ENCODE measurements at places on chromosomes 3 and 15. TPM values are rescaled to one million over a fixed set of nuclear protein-coding genes. Genes with fewer than 3 reads are reported as not detected.

GRCh38 chr15:72532991-72533601 lies 59.0 kb downstream of the ARIH1 start:
- DNase-seq: peak; percentile 9

GRCh38 chr15:40339621-40339945 lies 1.2 kb downstream of the CCDC9B start:
- no peak for DNase-seq

GRCh38 chr15:74727727-74728126 lies 2.4 kb upstream of the CYP1A1 start:
- DNase-seq: peak; percentile 18

- no peak for DNase-seq
These were observed 49.2 kb upstream of the CCDC54 start for GRCh38 chr3:107328069-107328468.

DNA sequence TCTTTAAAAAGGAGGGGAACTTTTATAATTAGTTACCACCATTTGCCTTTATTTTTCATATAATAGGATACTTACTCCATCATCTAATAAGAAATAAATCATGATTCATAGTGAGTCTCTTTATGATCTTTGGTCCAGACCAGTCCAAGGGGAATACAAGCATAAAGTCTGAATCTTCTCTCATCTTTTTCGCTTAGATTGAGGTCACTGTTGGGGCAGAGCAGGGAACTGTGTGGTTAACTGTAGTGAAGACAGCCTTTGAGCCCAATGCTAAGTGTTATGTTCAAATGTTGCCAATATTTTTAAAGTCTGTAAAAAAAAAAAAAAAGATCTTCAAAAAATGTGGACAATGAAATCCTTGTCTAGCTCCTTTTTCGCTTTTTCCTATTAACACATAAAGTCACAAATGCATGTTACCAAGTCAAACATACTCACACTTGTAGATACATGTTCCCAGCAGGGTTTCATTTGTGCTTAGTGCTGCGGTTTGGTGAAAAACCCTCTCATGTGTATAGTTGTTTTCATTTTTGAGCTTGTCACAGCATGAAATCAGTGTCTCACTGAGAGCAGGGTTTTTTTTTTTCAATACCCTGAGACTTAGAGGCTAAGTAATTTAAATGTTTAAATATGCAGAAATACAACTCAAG lies 72.1 kb downstream of the EPHA3 start:
- peak; percentile 16 for DNase-seq

- DNase-seq: no peak
These were observed 65.9 kb upstream of the THBS1 start for GRCh38 chr15:39514933-39515332.

GRCh38 chr3:3860235-3860634 lies 61.0 kb downstream of the LRRN1 start:
- no peak for DNase-seq

SOX14 gene
- not detected for total RNA-seq

SPG21 gene
- total RNA-seq: 80.7 TPM

TGM5 gene
- not detected for total RNA-seq
